ENCODE measurements at places on chromosomes 4 and X. TPM values are rescaled to one million over a fixed set of nuclear protein-coding genes. Genes with fewer than 3 reads are reported as not detected.

- no peak for DNase-seq
Measured at GRCh38 chr4:20645236-20645635, 55.0 kb upstream of the PACRGL start.

- no peak for DNase-seq
Measured at GRCh38 chr4:134935320-134935719, 733.7 kb upstream of the PABPC4L start.

VCX3A gene
- 0.51 TPM for total RNA-seq

ODAPH gene
- not detected for total RNA-seq

DNA sequence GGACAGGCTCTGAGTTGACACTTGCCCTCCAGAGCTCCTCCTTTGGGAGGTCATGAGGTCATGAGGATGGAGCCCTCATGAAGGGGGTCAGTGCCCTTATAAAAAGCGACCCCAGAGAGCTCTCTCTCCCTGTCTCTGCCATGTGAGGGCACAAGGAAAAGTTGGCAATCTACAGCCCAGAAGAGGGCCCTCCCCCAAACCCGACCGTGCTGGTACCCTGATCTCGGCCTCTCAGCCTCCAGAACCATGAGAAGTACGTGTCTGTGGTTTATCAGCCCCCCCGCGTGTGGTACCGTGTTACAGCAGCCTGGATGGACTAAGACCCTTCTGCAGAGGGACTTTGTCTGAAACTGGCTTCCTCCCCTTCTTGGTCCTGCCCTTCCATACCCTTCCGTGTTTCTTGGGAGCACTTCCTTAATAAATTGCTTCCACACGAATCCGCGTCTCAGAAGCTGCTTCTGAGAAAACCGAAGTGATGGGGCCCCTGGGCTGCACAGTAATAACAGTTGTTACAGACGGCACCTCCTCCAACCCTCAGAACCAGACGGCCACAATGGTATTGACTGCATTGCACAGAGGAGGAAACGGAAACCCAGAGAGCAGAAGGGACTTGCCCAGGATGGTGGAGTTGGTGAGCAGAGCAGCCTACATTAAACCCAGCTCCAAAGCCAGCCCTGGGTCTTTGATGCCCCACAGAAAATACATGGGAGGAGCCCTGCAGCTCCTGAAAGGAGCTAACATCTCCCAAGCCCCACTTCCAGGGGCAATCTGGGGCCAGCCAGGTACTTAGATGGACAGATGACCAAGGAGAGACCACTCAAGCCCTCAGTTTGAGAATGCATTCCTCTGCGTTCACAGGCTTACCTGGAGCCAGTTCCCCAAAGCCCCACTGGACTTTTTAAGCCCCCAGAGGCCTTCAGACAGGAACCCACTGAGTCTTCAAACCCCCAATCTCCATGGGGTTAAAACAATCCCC lies 242.7 kb downstream of the BCOR start:
- no peak for DNase-seq

CWH43 gene
- total RNA-seq, result not detected

GPR173 gene
- total RNA-seq, result 19.4 TPM

GRCh38 chr4:139740121-139740520 lies 74.5 kb downstream of the MGST2 start:
- no peak for DNase-seq

DNA sequence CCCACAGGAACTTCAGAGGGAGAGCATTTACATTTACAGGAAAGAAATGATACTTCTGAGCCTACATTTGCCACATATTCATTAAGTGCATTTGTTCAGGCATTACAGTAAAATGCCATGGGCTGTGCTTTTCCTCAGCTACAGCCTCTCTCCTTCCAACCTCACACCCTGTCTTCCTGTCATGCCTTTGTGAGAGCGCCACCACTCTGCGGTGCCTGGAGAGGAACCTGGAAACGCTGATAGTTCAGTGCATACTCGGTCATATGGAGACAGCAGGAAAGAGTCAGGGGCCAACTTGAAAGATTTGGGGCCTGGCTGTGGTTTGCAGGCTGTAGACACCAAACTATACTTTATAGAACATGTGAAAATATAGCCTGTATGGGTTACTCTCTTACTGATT lies 40.5 kb downstream of the NFKB1 start:
- DNase-seq, result no peak

GRCh38 chr4:152968806-152969394 lies 32.8 kb downstream of the FHDC1 start:
- no peak for DNase-seq

GRCh38 chrX:141314441-141314840 lies 72.1 kb upstream of the SPANXC start:
- DNase-seq, result no peak

GRCh38 chr4:81472281-81473182 lies 825 bp upstream of the RASGEF1B start:
- DNase-seq, result no peak

CACNA1F gene
- 0.19 TPM for total RNA-seq

GRCh38 chr4:55947254-55947882 lies 1.4 kb upstream of the CEP135 start:
- DNase-seq, result no peak

GRCh38 chr4:41935652-41936021 lies 408 bp downstream of the TMEM33 start:
- no peak for DNase-seq

- no peak for DNase-seq
Measured at GRCh38 chrX:9586992-9587392, 122.1 kb downstream of the TBL1X start.

DNA sequence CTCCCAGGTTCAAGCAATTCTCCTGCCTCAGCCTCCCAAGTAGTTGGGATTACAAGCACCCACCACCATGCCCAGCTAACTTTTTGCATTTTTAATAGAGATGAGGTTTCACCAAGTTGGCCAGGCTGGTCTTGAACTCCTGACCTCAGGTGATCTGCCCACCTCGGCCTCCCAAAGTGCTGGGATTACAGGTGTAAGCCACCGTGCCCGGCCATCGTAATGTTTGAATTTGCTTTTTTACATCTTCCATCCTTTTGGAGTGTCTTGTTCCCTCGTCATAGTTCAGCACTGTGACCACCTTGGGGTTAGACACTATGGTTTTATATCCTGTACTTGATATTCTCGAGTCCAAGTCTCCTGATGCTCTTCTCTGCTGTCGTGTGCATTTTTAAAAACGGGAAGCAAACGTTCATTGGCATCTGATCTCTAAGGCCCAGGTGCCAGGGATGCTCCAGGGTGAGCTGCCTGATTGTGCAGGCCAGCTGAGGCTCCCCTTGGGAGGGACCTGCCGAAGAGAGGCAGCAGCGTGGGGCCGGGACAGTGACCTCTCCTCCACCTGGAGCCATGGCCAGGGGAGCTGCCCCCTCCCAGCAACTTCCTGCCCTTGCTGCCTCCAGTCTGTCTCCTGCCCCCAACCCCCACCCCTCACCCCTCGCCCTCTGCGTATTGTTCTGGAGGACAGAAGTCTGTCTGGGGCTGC lies 16.7 kb downstream of the DGKQ start:
- DNase-seq, result no peak

GRCh38 chrX:79618280-79618679 lies 251.1 kb upstream of the ITM2A start:
- no peak for DNase-seq

ANOS1 gene
- total RNA-seq, result 6.9 TPM

GRCh38 chr4:118398226-118399090 lies 45.7 kb upstream of the PRSS12 start:
- DNase-seq, result no peak

UGT2B11 gene
- total RNA-seq, result 0.93 TPM

GRCh38 chrX:10986616-10987015 lies 124.5 kb upstream of the HCCS start:
- DNase-seq, result no peak

MAGEE1 gene
- total RNA-seq, result 9.6 TPM

GRCh38 chr4:28557755-28558154 lies 1697.1 kb downstream of the STIM2 start:
- DNase-seq, result no peak

FREM3 gene
- total RNA-seq, result not detected

- DNase-seq, result no peak
Measured at GRCh38 chrX:37726346-37726745, 40.8 kb downstream of the XK start.

TDO2 gene
- 0.46 TPM for total RNA-seq

KCNIP4 gene
- 0.43 TPM for total RNA-seq

MAGEA11 gene
- not detected for total RNA-seq

DNA sequence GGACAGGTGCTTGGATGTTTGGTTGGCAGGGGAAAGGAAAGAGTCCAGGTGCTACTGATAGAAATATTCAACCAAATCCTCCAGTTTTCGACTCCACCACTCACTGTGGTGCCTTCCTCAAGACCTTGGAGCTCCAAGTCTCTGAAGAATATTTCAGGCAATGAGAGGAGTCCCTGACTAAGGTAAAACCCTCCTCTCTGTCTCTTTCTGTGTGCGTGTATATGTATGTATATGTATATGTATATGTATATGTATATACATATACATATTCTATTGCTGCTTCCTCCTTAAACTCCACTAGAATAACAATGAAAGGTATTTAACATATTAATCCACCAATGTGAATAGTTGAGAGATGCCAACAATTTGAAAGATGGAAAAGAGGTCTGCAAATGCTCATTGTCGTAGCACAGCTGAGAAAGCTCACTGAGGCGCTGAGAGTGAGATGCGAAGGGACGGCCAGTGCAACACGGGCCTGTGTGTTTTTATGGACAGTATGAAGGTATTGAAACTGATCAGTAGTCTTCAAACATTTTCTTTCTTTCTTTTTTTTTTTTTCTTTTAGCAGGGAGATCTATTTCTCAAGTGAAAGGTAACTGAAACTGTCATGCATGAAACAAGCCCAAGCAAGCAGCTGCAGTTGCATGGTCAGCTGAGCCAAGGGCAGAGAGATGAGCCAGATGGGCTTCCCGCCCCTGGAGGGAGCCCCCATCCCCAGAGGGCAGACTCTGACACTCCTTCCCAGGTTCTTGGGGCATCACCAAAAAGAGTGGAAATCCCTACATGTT lies 41.1 kb upstream of the HS3ST1 start:
- no peak for DNase-seq

- DNase-seq, result no peak
Measured at GRCh38 chr4:26464420-26465095, 25.7 kb downstream of the CCKAR start.

DNA sequence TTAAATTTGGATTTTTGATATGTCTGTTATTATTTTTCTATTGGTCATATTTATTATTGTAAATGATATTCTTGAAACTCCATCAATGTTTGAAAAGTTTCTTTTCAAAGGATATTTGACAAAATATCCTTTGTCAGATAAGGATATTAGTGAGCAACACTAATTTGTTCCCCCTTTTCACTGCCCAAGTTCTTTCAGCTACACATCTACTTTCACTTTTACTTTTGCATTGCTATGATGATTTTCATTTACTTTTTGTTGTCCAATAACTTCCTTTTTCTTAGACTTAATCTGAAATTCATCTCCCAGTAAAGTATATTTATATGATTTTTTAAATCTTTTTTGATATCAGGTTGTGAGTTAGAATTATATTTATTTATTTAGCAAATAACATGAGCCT lies 542.3 kb upstream of the ADGRL3 start:
- DNase-seq, result no peak

DNA sequence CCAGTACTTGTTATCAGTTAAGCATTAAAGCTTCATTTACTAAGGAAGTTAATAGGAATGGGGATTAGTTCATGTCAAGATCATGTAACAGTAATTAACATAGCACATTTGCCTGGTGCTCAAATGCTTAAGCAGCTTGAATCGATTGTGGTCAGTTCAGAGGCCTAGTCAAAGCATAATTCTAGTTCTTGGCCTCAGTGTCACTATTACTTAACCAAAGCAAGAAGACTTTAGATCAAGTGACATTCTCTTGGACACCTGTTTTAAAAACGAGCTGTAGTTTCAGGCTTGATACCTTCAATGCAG lies 115.2 kb upstream of the BMPR1B start:
- DNase-seq, result no peak

LRIT3 gene
- total RNA-seq, result 0.17 TPM

DNA sequence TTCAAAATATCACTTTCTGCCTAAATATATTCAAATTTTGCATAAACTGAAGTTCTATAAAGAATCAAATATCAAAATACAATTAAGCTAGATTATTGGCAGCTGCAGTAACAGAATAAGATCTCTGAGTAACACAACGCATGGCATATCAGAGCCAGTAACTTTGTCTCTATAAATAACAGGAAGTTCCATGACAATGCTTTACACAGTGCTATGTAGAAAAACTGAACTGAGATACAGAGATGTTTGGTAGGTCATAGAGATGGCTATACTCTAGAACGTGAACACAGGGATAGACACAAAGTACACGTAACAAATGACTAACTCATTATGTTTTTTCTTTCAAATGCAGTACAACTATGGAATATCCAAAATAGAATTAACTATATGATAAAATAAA lies 18.2 kb downstream of the UBE2D3 start:
- DNase-seq, result no peak

ZNF185 gene
- 10.1 TPM for total RNA-seq

Measured in progenitor cell of endocrine pancreas (in vitro differentiated cells).